Forelimb muscle (tissue), 1 donor: ENCODE measurements at places on chromosomes 13 and 19. TPM values are rescaled to one million over a fixed set of nuclear protein-coding genes. Genes with fewer than 3 reads are reported as not detected.
A peak's percentile ranks its signal among the peaks of the same experiment; 100 is the strongest.

DNA sequence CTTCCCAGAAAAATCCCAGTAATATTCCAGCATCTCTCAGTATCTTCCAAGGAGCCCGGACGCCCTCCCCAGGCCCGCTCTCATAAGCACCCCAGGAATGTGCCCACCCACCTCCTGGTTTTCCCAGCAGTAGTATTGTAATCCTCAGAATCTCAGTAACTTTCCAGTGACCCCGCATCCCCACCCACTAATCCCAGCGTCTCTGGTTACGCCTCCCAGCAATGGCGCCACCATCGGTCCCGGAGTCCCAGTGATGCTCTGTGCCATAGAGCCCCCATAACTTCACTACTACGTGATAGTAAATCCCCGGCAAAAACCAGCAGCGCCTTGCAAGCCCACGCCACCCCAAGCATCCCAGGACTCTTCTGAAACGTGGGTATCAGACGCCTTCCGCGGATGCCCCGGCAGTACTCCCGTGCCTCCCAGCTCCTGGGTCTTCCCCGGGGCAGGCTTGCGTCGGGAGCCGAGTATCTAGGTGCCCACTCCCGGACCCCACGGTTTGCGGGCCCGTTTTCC, 928 bp upstream of the PNPLA6 start:
- DNase-seq: peak; percentile 68

- DNase-seq: no peak
Observed at GRCh38 chr19:12095111-12095790, 30.7 kb downstream of the ZNF844 start.

DNA sequence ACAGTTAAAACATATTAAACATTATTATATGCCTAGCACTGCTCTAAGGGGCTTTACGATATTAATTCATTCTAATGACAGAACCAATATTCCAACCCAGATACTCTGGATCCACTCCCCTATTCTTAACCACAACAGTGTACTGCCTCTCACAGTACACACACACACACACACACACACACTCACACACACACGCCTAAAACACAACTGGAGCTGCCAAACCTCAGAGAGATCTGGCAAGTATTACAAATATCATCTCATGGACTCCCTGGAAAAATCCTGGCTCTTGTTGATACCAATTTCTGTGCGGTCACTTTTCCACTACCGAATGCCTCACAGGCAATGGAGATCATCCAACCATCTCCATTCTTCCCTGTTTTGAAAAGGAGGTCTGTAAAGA, 1.3 kb downstream of the ZNF780A start:
- no peak for DNase-seq

SHANK1 gene
- 44.4 TPM for polyA plus RNA-seq

GRCh38 chr13:92175330-92175729, 776.9 kb downstream of the GPC5 start:
- DNase-seq: no peak

- no peak for DNase-seq
Observed at GRCh38 chr13:32330441-32330840, 15.1 kb downstream of the BRCA2 start.

DNA sequence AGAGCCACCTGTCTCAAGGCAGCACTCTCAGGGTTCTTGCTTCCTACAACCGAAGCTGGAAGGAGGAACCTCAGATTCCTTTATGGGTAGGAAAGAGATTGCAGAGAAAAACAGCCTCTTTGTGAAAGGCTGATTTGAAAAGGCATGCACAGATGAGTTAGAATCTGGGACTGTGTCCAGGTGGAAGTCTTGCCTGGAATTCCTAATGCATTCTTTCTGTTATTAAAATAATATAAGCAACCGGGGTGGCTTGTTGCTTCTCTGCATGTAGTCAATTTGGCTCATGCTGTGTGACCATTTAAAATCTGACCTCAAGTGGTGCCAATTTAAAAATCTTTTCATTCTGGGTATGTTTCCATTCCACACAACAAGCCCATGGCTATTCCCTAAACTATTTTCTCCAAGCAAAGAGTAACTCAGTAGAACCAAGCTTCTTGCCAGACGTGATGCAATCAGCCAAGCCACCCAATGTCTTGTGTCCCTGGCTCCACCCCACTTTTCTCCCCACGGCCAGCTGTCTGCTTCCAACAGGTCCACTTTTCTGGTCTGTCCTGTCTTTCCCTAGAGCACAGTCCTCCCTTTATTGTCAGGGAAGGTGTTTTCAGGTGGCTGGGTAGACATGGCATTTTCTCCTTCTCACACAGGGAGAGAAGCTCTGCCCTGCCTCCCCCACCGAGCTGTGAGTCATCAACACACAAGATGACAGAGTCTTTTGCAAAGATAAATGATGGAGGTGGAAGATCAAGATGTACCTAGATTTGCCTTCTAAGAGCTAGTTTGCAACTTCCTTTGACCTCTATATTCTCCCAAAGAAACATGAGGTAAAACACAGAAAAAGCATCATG, 394.3 kb downstream of the FOXO1 start:
- DNase-seq: peak; percentile 61

- no peak for DNase-seq
Observed at GRCh38 chr19:13149628-13150186, 468 bp downstream of the STX10 start.

EDNRB gene
- polyA plus RNA-seq: 9.1 TPM

GRCh38 chr19:9819596-9819909, 674 bp upstream of the FBXL12 start:
- DNase-seq: no peak

GRCh38 chr13:99467764-99468163, 33.5 kb upstream of the TM9SF2 start:
- DNase-seq: no peak

DNA sequence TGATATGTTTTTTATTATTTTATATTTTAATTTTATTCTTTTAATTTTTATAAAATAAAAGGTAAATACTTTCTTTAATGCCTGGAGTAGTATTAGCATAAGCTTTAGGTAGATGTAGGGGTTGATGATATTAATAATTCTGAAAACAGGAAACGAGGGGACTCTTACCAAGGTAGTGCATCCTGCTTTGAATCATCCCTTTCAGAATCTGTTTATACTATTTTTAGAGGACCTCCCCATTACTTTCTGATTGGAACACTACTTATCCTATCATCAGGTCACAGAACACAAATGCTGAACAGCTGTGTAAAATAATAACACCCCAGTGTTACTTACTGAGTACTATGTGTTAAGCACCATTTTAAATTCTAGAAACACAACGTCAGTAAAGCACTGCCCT, 27.3 kb downstream of the COG6 start:
- DNase-seq: no peak

DNA sequence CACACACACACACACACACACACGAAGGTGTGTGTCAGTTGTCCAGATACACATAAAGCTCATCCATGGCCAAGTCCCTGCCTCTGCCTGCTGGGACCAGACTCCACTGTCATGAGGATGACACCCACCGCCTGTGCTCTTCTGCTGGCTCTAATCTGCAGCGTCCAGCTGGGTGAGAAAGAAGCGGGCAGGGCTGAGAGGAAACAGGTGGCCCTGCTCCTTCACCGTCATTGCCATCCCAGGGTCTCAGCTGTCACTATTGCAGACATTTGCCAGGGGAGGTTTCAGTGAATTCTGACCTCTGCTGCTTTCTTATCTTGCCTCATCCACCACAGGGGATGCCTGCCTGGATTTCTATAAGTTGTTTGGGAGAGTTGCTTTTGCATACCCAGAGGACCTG, 31.4 kb downstream of the SCGB2B2 start:
- peak; percentile 8 for DNase-seq

DNA sequence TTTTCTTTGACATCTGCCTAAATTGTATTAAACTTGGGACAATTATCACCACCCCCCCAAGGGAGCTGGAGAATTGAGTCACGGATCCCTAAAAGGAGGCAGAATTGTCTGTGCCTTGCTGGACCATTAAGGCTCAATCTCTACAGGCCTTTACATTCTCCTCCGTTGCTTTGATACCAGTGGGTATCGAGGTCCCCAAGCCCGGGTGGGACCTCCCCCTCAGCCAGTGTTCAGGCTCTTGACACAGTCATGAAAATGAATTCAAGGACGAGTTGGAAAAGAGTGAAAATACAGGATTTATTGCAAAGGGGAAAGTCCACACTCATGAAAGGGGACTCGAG, 5.6 kb downstream of the PPP1R15A start:
- no peak for DNase-seq

GRCh38 chr13:60016229-60016628, 147.5 kb downstream of the DIAPH3 start:
- no peak for DNase-seq

DNA sequence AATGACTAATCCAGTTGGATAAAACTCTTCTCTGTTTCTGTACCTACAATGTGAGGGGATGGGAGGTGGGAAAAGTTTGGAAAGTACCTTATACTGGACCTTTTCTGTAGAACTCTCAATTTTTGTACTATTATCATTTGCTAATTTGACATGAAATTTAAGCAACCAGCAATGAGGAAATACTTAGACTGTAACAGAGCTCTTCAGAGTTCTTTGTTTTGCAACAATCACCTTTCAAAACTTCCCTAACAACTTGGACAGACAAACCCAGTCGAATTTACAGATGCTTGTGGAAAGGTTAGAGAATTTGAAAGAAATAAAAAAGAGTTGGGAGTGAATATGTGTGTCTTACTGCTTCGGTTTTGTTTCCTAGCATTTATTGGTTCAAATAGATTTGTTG, 16.8 kb downstream of the KBTBD7 start:
- no peak for DNase-seq

DNA sequence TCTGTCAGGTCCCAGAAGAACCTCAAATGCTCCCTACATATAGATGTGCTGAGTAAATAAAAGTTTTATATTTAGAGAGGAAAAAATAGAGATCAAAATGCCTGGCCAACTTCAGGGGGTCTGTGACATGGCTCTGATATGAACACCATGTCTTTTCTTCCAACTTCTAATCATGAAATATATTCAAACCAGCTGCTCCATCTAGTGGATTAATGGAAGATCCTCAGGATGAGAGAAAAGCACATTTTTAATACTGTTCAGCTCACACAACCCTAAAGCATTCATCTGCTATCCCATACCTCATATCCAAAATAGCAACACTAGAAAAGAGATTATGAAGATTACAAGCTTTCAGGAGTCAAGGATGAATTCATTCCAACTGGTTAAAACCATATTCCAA, 56.0 kb upstream of the DOCK9 start:
- no peak for DNase-seq

GRCh38 chr19:40219721-40220276, 1.6 kb upstream of the TTC9B start:
- DNase-seq: no peak

- DNase-seq: peak; percentile 14
Observed at GRCh38 chr13:91523116-91523515, 124.7 kb downstream of the GPC5 start.

GRCh38 chr13:113207890-113208420, 514 bp downstream of the PCID2 start:
- no peak for DNase-seq

GRCh38 chr13:20151612-20152011, 9.2 kb downstream of the GJA3 start:
- no peak for DNase-seq

GRCh38 chr13:19184176-19184575, 2.6 kb upstream of the TUBA3C start:
- DNase-seq: no peak

- no peak for DNase-seq
Observed at GRCh38 chr13:95931300-95932025, 121.7 kb downstream of the UGGT2 start.

GRCh38 chr13:98173431-98174152, 3.5 kb downstream of the RNF113B start:
- DNase-seq: no peak

F2RL3 gene
- 0.19 TPM for polyA plus RNA-seq

DNA sequence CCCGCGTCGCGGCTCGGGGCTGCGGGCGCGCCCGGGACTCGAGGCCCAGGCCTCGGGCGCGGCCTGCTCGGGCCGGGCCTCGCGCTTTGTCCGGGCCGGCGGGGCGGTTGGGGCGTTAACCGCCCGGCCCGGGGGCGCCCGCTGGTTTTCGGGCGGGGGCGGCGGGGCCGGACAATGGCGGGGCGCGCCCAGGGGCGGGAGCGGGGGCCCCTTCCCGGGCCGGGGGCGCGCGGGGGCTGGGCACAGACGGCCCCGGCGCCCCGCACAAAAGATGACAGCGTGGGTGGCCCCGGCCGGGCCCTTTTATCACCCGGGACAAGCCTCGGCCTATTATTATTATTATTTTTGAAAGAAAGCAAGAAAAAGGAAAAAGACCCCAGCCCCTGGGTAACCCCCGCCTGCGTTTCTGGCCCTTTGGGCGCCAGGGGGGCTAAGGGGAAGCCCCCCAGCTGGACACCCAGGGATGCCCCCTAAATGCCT, 419 bp downstream of the KDM4B start:
- no peak for DNase-seq

KLF1 gene
- 0.42 TPM for polyA plus RNA-seq

- DNase-seq: no peak
Observed at GRCh38 chr19:27745978-27746542, 1466.9 kb downstream of the UQCRFS1 start.

GRCh38 chr13:44292545-44292944, 81.1 kb upstream of the SERP2 start:
- DNase-seq: no peak

DNA sequence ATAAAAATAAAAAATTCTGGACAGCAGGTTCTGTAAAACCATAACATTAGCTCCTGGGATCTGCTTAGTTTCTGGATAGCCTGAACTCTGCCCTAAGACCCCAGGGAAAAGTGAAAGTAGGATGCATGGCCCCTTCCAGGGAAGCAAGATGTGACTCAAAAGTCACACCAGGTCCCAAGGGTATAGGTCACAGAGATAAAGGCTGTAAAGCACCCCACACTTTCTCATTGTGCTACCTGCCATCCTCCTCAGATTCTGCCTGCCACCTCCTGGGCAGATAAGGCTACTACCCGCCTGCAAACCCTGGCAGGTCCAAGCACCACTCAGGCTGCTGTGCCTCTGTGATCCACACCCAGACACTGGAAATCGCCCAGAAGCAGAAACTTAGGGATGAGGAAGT, 20.6 kb downstream of the FFAR2 start:
- DNase-seq: no peak

GRCh38 chr13:90950160-90950559, 397.3 kb upstream of the MIR17HG start:
- DNase-seq: no peak

C1QTNF9B gene
- 2.0 TPM for polyA plus RNA-seq

DNA sequence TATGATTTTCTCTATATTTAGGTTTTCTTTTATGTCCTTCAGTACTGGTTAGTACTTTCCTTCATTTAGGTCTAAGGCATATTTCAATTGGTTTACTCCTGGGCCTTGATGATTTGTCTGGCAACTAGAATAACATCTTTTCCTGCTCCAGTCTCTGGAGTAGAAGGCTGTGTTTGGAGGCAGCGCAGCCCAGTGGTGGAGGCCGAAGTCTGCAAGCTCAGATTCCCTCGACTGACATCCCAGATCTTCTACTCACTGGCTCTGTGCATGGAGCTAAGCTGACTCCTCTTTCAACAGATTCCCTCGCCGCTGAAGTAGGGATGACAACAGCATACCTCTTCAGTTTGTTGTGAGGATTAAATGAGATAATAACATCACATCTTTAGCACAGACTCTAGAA, 141.0 kb downstream of the RAP2A start:
- DNase-seq: no peak

PLIN4 gene
- polyA plus RNA-seq: 12.8 TPM

GRCh38 chr19:53980539-53981375, 10.7 kb upstream of the CACNG6 start:
- no peak for DNase-seq

- DNase-seq: no peak
Observed at GRCh38 chr19:3464587-3465235, 15.6 kb downstream of the SMIM24 start.
